Lung microvascular endothelial cell (primary cell): ENCODE measurements at places on chromosomes 12 and 14. TPM values are rescaled to one million over a fixed set of nuclear protein-coding genes. Genes with fewer than 3 reads are reported as not detected.
A peak's percentile ranks its signal among the peaks of the same experiment; 100 is the strongest.

Gene RNASE2
- total RNA-seq: not detected in 2 replicates

DNA sequence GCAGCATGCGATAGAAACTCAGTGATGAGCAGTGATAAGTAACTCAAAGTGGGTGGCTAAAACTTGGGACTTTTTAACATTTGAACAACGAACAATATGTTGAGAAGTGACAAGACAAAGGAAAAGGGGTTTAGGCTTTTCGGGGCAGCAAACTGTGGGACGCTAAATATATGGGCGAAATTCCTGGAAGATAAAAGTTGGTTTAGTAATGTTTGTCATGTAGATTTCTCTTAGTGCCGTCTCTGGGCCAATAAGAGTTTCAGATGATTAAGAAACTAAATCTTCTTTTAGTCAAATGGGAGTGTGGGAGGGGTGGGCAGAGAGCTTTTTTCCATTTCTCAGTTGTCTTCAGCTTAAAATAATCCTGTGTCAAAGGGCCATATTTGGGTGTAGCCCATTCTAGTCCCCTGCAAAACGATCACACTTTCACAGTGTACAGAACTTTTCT is 41.7 kb upstream of the FUT8 start:
- no peak for DNase-seq

GRCh38 chr12:55694651-55695050 is 13.1 kb downstream of the ITGA7 start:
- no peak for DNase-seq

Gene LMNTD1
- under 0.01 TPM in 1 of 2 replicates, not detected in the other for total RNA-seq

Gene ZNF10
- 4.8 and 8.5 TPM in 2 replicates for total RNA-seq

- DNase-seq: no peak
Measured at GRCh38 chr12:73210548-73211204, 938.5 kb downstream of the TRHDE start.

- no peak for DNase-seq
Measured at GRCh38 chr12:72323881-72324280, 51.7 kb downstream of the TRHDE start.

Gene HOMEZ
- 3.1 and 3.4 TPM in 2 replicates for total RNA-seq

DNA sequence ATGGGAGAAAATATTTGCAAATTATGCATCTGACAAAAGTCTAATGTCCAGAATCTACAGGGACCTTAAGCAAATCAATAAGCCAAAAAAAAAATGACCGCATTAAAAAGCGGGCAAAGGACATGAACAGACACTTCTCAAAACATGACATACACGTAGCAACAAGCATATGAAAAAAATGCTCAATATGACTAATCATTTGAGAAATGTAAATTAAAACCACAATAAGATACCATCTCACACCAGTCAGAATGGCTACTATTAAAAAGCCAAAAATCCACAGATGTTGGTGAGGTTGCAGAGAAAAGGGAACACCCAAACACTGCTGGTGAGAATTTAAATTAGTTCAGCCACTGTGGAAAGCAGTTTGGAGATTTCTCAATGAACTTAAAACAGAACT is 16.1 kb downstream of the PAWR start:
- DNase-seq: no peak

Gene RERG
- not detected in 2 replicates for total RNA-seq

GRCh38 chr12:12357719-12358461 is 1.0 kb downstream of the BORCS5 start:
- DNase-seq: no peak

GRCh38 chr12:88801227-88802095 is 221.2 kb upstream of the KITLG start:
- no peak for DNase-seq

Gene SYT1
- total RNA-seq: 2.0 and 5.4 TPM in 2 replicates

DNA sequence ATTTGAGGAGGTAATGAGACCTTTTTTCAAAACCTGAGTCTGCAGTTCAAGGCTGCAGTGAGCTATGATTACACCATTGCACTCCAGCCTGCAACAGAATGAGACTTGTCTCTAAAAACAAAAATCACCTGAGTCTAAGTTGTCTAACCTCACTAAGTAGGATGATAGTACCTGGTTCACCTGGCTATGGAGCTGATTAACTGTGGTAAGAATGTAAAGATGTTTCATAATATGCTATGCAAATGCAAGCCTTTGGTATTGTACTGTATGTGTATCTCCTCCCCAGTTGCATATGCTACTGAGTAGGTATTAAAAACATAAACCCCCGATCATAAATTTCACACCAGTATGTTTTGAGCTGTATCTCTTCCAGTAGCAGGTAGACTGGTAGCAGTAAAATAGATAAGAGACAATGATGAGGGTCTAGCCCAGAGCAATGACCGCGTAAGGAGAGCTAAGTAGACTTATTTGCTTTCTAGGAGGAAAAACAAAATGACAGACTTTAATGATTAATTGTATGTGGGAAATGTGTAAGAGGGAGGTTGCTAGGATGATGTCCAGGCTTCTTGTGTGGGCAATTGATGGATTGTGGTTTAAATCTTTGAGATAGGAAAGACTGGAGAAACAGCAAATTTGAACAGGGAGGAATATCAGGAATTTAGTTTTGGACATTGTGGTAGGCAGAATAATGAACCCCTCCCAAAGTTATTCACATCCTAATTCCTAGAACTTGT is 41.6 kb upstream of the EGLN3 start:
- DNase-seq: no peak

Gene ACRBP
- 0.20 and 0.22 TPM in 2 replicates for total RNA-seq

DNA sequence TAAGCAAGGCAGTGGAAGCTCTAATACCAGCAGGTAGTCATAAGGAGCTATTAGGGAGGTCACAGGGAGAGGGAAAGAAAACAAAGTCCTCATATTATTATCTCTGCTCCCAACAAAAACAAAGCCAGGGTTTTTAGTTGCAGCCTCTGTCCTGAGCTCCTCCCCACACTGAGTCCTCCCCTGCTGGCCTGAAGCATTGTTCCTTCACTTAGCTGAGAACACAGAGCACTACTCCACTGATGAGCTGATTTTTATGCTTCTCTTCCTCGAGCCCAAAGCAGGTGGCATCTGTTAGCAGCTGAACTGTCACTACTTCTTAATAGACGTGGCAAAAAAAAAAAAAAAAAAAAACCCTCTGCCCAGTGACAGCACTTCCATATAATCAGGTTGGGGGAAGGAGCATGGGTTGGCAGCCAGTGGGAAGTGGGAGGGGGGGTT is 10.5 kb upstream of the STAC3 start:
- DNase-seq: no peak

Gene AKAP3
- 0.20 and 1.3 TPM in 2 replicates for total RNA-seq

- DNase-seq: no peak
Measured at GRCh38 chr14:90627478-90627877, 188.8 kb downstream of the TTC7B start.

DNA sequence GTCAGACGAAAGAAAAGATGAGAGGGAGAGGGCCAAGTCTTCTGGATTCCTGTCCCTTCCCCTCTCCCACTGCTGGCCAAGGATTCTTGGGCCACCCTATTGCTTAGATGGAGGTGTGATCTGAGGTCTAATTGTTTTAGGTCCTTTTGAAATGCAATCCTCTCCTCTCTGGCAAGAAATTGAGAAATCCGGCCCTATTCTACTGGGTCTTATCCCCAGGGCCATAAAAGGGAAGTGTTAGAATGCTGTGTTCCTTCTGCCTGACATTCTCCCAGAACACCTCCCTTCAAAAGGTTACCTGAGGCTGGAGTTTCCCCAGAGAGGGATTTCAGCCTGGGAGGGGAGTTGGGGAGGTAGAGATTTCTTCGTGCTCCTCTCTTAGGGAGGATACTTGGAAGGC is 4.4 kb downstream of the WNT5B start:
- DNase-seq: no peak

DNA sequence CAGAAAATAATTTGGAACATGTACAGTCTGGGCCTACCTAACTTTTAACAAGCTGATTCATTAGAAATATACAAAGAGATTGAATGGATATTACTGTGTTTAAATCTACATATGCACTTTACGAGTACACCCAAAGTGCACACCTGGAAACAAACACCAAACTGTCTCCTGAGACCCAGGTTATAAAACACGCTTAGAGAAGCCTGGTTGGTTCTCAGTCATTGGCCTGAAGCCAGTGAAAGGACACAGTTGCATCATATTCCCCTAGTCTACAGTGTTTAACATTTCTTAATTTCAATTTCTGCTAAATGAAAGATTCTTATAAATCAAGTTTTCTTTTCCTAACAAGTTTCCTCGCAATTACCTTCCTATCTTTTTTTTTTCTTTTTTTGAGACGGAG is 209.5 kb downstream of the FBXL14 start:
- DNase-seq: no peak

Gene RPGRIP1
- 0.20 and 0.22 TPM in 2 replicates for total RNA-seq

DNA sequence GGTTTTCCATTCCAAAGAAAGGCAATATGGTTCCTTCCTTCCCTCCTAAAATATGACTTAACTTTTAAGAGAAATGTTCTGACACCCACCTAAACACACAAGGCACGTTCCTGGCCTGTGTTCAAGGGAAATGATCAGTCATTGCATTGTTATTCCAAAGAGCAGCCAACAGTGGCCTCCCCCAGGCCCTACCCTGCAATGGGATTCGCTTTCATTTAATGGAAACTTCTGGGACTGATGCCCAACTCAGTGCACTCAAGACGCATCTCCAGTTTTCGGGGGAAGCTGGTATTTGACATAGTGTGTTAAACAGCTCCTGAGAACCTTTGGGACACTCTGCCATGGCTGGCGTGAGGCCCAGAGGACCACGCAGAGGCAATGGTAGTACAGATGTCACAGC is 65.9 kb downstream of the DDX51 start:
- peak; percentile 96 for DNase-seq

DNA sequence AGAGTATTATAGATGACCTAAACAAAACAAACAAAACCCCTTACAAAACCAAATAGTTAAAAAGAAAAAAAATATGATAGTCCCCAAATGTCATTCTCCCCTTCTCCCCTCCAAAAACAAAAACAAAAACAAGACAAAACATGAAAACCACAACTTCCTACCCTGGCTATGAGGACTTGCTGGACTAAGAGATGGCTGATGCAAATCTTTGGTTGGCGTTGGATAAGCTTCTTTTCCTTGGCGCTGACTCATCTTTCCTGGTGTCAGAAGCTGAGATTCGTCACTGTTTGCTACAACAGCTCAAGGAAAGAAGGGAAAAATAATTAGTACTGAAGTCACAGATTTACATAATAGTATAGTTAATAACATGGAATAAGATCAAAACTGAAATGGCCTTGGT is 102.5 kb upstream of the BBS10 start:
- no peak for DNase-seq

GRCh38 chr14:92531106-92531873 is 17.7 kb downstream of the RIN3 start:
- DNase-seq: peak; percentile 58

DNA sequence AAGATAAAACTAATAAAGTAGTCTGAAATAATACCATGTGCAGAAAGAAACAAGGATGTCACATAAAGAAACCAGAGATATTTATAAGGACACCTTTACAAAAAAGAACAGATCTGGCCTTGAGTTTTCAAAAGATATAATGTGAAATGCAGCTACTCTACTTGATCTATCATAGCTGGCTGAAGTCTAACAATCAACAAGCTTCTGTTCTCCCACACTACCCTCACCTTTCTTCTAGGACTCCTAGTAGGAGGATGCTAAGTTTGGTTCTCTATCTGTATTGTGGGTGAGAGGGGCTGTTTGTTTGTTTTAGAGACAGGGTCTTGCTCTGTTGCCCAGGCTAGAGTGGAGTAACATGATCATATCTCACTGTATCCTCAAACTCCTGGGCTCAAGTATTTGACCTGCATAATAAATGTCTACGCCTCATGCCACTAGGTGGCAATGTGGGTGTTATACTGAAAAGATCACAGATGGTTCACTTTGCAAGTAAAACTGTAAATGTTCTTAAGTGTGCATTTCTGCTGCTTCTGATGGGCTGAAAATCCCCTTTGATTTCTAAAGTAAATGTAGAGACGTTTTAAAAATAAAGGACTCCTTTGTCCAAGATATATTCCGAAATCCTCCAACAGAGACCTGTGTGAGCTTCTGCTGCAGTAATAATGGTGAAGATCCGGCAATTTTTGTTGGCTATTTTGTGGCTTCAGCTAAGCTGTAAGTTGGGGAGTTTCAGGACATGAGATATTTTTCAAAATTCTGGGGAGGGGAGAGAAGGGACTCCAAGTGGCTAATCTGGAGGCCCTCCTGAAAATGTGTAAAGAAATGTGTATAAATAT is 269.3 kb downstream of the DAD1 start:
- DNase-seq: peak; percentile 53

DNA sequence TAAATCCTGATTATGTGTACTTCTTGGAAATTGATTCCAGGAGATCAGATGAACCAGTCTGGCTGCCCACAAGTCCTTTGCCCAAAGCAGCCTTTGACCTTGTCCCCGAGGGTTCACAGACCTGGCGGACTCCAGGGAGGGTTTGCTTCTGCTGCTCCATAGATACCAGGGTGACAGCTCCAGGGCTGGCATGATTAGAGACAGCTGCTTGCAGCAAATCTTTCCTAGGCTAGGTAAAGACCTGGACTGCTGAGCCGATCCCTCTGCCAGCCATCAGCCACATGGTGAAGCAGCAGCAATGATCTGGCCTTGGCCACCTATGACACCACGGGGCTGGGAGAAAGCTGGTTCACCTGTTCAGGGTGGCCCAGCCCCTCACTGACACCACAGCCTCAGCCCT is 10.1 kb upstream of the TBX5 start:
- DNase-seq: no peak

GRCh38 chr12:103268831-103269514 is 226.8 kb downstream of the C12orf42 start:
- DNase-seq: no peak

DNA sequence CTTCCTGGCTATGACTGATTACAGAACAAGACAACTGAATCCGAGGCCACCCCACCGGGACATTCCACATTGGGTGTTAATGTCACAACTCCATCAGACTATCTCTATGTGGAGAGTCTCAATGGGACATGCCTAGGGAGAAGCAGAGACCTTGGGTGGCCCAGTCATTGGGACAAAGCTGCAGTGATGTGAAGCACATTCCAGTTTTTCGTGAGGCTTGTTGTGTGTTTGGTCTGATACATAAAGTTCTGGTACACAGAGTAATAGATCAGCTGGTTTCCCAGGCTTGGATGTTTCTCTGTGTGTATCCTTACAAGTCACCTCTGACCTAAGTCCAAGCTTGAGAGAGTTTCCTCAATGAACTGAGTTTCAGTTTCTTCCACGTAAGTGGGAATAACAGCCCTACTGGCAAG is 42.3 kb downstream of the CPM start:
- no peak for DNase-seq

DNA sequence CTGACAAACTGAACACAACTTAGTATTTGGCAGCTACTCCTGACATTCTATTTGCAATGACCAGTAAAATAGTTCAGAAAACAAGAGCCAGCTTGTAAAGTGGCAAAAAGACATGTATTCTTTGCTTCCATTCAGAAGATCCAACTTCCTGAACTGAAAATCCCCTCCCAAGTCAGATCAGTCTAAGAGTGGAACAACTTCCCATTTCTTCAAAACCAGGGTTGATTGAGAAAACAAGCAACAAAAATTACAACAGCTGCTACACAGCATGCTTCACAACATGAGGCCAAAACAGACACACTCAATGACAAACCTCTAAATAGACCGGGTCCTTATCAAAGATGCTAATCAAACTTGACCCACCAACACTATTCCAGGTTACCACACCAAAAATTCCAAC is 40.3 kb downstream of the CIT start:
- no peak for DNase-seq

Gene CACNA2D4
- total RNA-seq: 0.22 TPM in 1 of 2 replicates, not detected in the other

- peak; percentile 13 for DNase-seq
Measured at GRCh38 chr12:30048371-30048770, 264.6 kb upstream of the TMTC1 start.
